ENCODE measurements at places on chromosomes 3 and 15.

GRCh38 chr15:93035092-93035915 is 53.7 kb downstream of the RGMA start:
- no peak for DNase-seq

- DNase-seq, result no peak
These were observed 4.0 kb upstream of the SATB1 start for GRCh38 chr3:18428991-18429745.

DNA sequence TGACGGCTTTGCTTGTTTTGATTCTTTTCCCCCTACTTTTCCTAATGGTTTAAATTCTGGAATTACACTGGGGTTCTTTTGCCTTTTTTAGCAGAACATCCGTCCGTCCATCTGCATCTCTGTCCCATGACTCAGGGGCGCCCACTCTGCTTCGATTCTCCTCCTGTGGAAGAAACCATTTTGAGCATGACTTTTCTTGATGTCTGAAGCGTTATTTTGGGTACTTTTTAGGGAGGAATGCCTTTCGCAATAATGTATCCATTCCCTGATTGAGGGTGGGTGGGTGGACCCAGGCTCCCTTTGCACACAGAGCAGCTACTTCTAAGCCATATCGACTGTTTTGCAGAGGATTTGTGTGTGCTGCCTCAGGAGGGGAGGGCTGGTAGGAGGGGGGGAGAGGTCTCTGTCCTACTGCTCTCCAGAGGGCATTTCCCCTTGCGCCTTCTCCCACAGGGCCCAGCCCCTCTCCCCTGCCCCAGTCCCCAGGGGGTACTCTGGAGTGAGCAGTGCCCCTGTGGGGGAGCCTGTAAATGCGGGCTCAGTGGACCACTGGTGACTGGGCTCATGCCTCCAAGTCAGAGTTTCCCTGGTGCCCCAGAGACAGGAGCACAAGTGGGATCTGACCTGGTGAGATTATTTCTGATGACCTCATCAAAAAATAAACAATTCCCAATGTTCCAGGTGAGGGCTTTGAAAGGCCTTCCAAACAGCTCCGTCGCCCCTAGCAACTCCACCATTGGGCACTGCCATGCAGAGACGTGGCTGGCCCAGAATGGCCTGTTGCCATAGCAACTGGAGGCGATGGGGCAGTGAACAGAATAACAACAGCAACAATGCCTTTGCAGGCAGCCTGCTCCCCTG is 19.5 kb upstream of the BSN start:
- no peak for DNase-seq

- DNase-seq, result peak; percentile 78
These were observed 37.4 kb upstream of the SECISBP2L start for GRCh38 chr15:49083401-49084284.

GRCh38 chr3:144770915-144771351 is 799.3 kb downstream of the DIPK2A start:
- DNase-seq, result peak; percentile 35

DNA sequence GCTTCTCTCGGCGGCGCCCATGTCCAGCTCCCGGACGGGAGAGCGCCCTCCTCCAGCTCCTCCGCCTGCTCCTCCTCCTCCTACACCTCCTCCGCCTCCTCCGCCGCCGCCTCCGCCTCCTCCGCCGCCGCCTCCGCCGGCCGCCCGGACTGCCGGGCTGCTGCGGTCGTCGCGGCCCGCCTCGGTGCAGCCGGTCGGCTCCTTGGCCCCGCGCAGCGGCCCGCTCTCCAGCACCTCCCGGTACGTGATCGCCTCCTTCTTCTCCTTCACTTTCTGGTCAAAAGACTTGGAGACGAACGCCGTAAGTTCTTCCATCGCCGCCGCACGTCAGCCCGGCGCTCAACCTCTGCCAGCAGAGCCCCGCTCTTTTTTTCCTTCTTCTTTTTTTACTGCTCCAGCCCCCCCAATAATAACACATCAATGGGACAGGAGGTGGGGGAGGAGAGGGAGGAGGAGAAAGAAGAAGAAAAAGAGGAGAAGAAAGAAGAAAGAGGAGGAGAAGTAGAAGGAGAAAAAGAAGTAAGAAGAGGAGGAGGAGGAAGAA is 438 bp downstream of the SHOX2 start:
- DNase-seq, result peak; percentile 71

GRCh38 chr15:39616731-39617455 is 36.0 kb downstream of the THBS1 start:
- DNase-seq, result no peak

- peak; percentile 31 for DNase-seq
These were observed 48.3 kb downstream of the NPTN start for GRCh38 chr15:73584699-73585420.

GRCh38 chr15:92809880-92810361 is 90.2 kb upstream of the CHD2 start:
- DNase-seq, result peak; percentile 36

Measured in fibroblast of skin of abdomen (primary cell).